ENCODE measurements at places on chromosomes 11 and 22.
A peak's percentile ranks its signal among the peaks of the same experiment; 100 is the strongest.

DNA sequence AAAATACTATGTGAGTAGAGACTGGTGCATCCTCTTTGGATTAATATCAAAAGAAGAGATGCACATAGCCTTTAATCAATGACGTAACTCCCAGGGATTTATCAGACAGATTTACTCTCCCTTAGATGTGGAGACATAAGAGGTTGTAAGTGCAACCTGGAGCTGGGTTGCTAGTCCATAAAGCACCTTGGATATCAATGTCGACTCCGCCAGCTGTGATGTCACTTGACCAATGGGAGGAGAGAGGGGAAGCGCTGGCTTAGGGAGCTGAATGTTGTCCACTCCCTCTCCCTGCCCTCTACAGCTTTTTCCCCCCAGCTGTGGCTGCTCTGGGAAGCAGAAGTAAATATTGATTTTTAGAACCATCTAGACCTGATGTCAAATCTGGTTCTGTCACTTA, 28.9 kb upstream of the TMEM86A start:
- DNase-seq: peak; percentile 14

DNA sequence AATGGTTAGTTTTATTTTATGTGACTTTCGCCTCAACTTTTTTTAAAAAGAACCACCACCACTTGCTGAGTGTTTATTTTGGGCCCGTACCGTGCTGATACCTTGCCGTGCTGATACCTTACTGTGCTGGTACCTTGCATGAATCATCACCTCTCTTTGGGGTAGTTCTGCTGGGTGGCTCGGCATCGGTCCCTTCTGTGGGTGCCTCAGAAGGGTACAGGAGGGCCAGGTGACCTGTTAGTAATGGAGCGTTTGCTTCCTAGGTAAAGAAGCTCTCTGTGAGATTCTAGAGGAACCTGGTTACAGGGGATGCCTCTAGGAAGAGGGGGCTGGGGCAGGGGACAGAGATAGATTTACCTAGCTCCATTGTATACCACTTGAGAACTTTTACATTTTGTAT, 17.1 kb downstream of the TOM1 start:
- DNase-seq: no peak

DNA sequence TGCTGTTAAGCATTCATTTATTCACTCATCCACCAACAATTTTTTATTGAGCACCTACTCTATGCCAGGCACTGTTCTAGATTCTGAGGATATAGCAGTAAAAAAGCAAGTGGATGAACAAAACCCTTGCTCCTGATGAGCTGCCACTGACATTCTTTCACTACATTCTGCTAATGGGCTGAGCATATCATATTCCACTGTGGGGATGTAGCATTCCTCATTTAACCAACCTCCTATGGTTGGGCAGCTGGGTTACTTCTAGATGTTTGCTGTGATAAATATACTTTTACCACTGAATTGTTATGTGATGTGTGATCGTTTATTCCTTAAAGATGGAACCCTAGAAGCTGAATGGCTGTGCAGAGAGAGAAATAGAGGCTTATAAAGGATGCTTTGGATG, 176.9 kb downstream of the MN1 start:
- no peak for DNase-seq

DNA sequence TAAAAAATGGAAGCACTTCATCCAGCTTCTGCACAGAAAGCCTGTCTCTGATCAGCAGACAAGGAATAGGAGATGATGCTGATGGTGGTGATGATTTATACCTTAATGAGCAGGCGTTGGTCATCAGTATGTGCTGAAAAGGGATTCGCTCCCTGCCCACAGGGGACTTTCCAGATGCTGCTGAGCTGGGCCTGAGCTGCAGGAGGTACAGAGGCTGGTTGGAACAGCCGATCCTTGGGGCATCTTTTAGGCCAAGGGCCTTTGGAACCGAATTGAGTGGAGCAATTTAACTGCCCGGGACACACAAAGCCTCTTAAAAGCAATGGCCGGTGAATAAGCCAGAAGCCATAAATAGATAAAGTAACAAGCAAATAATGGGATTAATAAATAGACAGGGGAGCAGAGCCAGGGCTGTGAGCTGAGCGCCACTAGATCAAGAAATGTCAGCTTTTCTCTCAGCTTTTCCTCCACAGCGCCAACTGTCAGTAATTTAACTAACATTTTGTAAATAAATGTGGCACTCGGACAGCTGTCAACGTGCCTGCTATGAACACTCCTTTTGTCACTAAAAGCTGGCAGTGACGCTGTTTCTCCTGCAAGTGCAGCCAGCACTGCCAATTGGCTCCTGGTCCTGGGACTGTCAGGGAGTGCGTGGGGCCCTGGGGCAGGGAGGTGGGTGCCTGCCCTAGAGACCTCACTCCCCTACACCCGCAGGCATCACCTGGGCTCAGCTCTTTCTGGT, 562.3 kb downstream of the NTM start:
- no peak for DNase-seq

All from RWPE2 (cell line).